ENCODE measurements at places on chromosomes 2 and 18. TPM values are rescaled to one million over a fixed set of nuclear protein-coding genes. Genes with fewer than 3 reads are reported as not detected.

AKAIN1 gene
- total RNA-seq, result not detected

GKN1 gene
- not detected for total RNA-seq

TEX44 gene
- total RNA-seq, result not detected

M1AP gene
- total RNA-seq, result not detected

GKN2 gene
- total RNA-seq, result not detected

FBXO48 gene
- 2.8 TPM for total RNA-seq
